A549 treated with AZD2906 at 1 μM for 4 hours (cell line): ENCODE measurements at places on chromosomes 2 and 18. TPM values are rescaled to one million over a fixed set of nuclear protein-coding genes. Genes with fewer than 3 reads are reported as not detected.

The ANKMY1 gene
- 8.5 to 10.6 TPM (median 9.9 TPM) in 5 replicates for total RNA-seq

The LRRTM1 gene
- not detected in 5 replicates for total RNA-seq

The DAW1 gene
- total RNA-seq: 2.1 to 3.4 TPM (median 2.2 TPM) in 5 replicates

The PTMA gene
- 1,406 to 1,718 TPM (median 1,482 TPM) in 5 replicates for total RNA-seq

The TSN gene
- 54.3 to 60.3 TPM (median 59.0 TPM) in 5 replicates for total RNA-seq

The SERPINB12 gene
- not detected in 5 replicates for total RNA-seq

The DSG2 gene
- 43.1 to 72.3 TPM (median 59.6 TPM) in 5 replicates for total RNA-seq

The EVA1A gene
- total RNA-seq: 7.8 to 10.1 TPM (median 8.6 TPM) in 5 replicates

The FAM228B gene
- 0.92 to 2.1 TPM (median 1.8 TPM) in 5 replicates for total RNA-seq

The SCYGR8 gene
- total RNA-seq: not detected in 5 replicates

The SRD5A2 gene
- 0.02 TPM in 4 of 5 replicates, not detected in the other for total RNA-seq

The ACTG2 gene
- 0.26 to 0.40 TPM (median 0.31 TPM) in 5 replicates for total RNA-seq

The ACTR1B gene
- 35.9 to 44.5 TPM (median 42.5 TPM) in 5 replicates for total RNA-seq

The SCYGR4 gene
- not detected in 5 replicates for total RNA-seq

The LBX2 gene
- 3.2 to 4.3 TPM (median 3.8 TPM) in 5 replicates for total RNA-seq

The FKBP1B gene
- 11.5 to 12.2 TPM (median 11.8 TPM) in 5 replicates for total RNA-seq

The CRACDL gene
- total RNA-seq: 3.4 to 4.6 TPM (median 3.7 TPM) in 5 replicates

The GAREM1 gene
- total RNA-seq: 5.1 to 5.8 TPM (median 5.5 TPM) in 5 replicates

The TFCP2L1 gene
- 23.4 to 29.7 TPM (median 25.7 TPM) in 5 replicates for total RNA-seq

The LYPD1 gene
- total RNA-seq: 13.7 to 20.5 TPM (median 15.7 TPM) in 5 replicates

The HOXD8 gene
- 5.0 to 6.2 TPM (median 5.3 TPM) in 5 replicates for total RNA-seq

The MSH6 gene
- total RNA-seq: 70.3 to 102 TPM (median 82.1 TPM) in 5 replicates

The KCTD1 gene
- 33.0 to 39.4 TPM (median 35.6 TPM) in 5 replicates for total RNA-seq

The SPP2 gene
- not detected in 5 replicates for total RNA-seq

The MC2R gene
- total RNA-seq: not detected in 5 replicates

The TMEM200C gene
- 0.01 to 0.05 TPM in 2 of 5 replicates, not detected in the others for total RNA-seq

The DNAJC5G gene
- total RNA-seq: not detected in 5 replicates
